Left cardiac atrium (tissue), 4 donors: ENCODE measurements at places on chromosomes 1 and 21.

GRCh38 chr1:105005594-105006195 is 1256.0 kb downstream of the AMY1C start:
- no peak for DNase-seq

GRCh38 chr1:34113887-34114286 is 51.1 kb downstream of the CSMD2 start:
- DNase-seq, result no peak

DNA sequence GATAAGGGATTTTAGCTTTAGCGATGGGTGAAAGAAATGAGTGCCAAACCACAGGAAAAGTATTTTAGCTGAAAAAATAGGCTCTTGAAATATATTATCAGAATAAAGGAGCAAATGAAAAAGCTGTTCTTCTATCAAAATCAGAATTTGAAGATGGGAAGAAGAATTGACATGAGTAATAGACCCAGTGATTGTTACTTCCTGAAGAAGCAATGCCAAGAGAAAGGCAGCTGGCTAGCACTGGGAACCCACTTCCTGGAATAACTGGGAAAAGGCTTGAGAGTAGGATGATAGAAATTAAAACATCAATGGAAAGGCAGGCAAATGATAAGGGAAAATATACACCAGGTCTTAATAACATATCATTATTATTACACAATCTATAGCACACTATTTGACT is 29.9 kb upstream of the LYPLAL1 start:
- no peak for DNase-seq

DNA sequence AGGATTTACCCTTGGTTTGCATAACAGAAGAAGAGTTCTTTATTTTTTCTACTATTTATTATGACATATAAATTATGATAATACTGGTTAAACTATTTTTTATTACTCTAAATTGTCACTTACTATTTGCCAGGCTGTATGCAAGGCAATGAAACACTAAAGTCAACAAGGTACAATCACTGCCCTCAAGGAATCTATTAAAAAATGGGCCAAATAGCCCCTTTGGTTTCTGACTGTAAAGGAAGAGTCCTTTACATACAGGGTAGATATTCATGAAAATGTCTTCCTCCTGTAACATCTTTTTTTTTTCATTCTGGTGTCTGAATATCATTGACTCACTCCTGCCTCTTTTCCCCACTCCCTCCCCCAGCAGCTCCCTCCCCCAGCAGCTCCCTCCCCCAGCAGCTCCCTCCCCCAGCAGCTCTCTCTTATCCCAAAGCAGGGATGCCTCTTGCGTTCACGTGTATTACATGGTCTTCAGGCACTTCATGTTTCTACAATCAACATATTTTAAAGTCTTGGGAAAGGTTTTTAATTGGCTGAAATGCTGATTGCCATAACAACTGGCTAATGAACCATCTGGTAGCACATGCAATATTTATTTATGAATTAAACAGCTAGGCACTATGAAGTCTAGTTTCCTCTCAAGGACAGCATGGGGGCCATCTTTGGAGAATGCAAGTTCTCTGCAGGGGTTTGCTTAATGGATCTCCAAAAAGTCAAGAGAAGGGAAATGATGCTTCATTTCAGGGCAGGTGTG is 400.4 kb upstream of the PLXNA2 start:
- no peak for DNase-seq

DNA sequence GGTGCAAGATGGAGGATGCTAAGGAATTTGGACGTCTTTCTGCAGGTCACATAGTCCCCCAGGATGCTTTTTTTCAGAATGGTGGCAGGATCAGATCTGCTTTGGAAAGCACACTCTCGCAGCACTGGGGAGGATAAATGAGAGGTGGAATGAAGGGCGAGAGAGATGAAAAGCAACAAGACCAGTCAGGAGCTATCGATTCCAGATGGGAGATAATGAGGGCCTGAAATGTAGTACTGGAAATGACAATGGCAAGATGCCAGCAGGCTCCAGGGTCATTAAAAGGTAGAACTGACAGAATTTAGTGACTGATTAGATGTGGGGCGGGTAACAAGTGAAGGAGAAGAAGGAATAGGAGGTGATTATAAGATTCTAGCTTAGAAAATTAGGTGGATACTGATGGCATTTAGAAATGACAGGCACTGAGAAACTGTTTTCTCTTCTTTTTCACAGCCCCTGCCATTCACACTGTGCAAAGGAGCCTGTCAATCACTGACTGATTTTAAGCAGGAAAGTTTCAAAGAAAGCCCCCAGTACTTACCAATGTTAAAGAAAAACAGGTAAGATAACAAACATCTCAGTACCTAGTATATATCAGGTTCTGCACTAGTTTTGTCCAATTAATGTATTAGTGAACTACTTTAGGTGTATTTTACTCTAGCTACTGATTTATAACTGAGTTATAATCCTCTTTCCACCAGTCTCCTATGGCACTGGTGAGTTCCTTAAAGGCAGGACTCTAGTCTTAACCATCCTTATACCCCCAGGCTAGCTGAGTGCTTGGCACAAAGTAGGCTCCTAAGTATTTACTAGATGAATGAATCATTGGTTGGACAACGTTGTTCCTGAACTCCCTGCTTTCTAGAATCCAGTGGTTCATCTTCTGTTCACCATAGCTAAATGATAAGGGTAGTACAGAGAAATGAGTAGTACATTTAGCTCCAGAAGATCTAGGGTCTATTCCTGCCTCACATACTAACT is 9.2 kb downstream of the PIGM start:
- no peak for DNase-seq

- no peak for DNase-seq
These were observed 61.1 kb downstream of the FMN2 start for GRCh38 chr1:240152611-240153297.

- DNase-seq, result no peak
These were observed 8.6 kb upstream of the EPHA2 start for GRCh38 chr1:16164213-16165072.

GRCh38 chr1:150973836-150974579 is 627 bp downstream of the CERS2 start:
- DNase-seq, result peak; percentile 52

DNA sequence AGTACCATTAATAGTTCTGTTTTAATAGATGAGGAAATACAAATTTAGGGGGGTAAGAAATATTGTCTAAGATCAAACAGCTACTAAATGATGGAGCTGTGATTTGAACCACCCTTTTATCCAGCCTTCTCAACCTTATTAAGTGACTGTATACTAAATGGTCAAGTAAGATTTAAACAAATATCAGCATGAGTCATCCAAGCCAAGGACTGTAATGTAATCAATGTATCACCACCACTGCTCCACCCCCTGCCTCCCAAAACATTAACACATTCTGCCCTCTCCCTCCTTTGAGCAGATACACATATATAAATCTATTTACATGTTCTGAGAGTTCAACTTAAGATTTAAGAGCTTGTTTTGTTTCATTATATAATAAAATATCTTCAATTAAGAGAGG is 58.9 kb downstream of the LRRC40 start:
- no peak for DNase-seq
